Thoracic aorta endothelial cell (primary cell): ENCODE measurements at places on chromosomes 1 and 21. TPM values are rescaled to one million over a fixed set of nuclear protein-coding genes. Genes with fewer than 3 reads are reported as not detected.

Gene ADCY10
- total RNA-seq = under 0.01 and 0.07 TPM in 2 replicates

Gene CYP2J2
- 0.22 and 0.27 TPM in 2 replicates for total RNA-seq

Gene OLFML3
- total RNA-seq = 0.36 and 0.53 TPM in 2 replicates

Gene GABRD
- total RNA-seq = not detected in 2 replicates

Gene CADM3
- total RNA-seq = 2.1 and 10.3 TPM in 2 replicates

Gene INAVA
- under 0.01 TPM in 1 of 2 replicates, not detected in the other for total RNA-seq

Gene FAM163A
- not detected in 2 replicates for total RNA-seq

Gene SLC25A33
- 7.4 and 8.2 TPM in 2 replicates for total RNA-seq

Gene TNN
- total RNA-seq = not detected in 2 replicates

Gene FCAMR
- total RNA-seq = not detected in 2 replicates

Gene MTARC1
- 2.5 and 3.4 TPM in 2 replicates for total RNA-seq

Gene UBASH3A
- total RNA-seq = not detected in 2 replicates

Gene KRTAP19-5
- total RNA-seq = not detected in 2 replicates
